Activated CD4-positive, alpha-beta T cell treated with anti-CD3 and anti-CD28 coated beads, Interleukin-2, amount 50 U/mL, for 16 hours (primary cell): ENCODE measurements at places on chromosomes 11 and 22.

DNA sequence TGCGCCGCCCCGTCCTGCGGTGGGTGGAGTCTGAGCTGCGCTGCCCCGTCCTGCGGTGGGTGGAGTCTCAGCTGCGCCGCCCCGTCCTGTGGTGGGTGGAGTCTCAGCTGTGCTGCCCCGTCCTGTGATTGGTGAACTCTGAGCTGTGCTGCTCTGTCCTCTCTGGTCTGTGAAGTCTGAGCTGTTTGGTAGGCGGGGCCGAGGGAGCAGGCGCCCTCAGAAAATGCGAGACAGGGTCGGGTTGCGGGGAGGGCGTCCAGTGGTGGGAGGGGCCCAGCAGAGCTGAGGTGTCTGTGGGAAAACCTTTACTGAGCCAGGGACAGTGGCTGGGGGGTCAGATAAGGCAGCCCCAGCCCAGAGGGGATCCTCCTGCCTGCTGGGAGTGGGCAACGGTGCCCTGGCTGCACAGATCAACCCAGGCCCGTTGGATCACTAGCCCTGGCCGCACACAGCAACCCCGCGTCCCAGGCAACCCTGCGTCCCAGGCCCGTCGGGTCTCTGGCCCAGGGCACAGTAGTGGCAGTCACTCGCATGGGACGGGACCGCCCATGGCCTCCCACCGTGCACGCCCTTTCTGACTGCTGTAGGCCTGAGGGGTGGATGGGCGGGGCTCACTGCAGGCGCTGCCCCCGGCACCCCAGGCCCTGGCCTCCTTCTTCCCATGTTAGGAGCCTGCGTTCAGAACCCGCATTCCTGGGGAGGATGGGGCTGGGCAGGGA, 22.8 kb downstream of the BRSK2 start:
- no peak for DNase-seq

- peak; percentile 14 for DNase-seq
Observed at GRCh38 chr11:20672575-20672974, 3.2 kb downstream of the NELL1 start.

DNA sequence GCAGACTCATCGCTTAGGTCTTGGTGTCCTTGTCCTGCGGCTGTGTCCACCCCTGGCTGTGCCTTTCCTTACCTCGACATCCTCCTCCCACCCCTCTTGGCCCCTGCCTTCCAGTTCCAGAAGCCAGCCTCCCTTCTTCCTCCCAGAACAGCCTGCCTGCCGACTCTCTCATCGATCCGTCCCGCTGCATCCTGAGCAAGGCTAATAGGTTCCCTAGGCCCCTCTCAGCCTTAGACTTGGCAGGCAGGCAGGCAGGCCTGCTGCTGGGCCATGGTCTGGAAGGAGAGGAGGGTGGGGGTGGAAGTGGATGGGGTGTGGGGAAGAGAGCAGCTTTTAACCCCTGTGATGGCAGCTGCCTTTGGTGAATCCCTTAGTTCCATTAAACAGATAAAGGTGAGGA, 196.7 kb upstream of the TBCEL start:
- DNase-seq = no peak

- DNase-seq = no peak
Observed at GRCh38 chr11:104661471-104661870, 236.8 kb downstream of the CASP12 start.
